ENCODE measurements at places on chromosomes 11 and 22.

DNA sequence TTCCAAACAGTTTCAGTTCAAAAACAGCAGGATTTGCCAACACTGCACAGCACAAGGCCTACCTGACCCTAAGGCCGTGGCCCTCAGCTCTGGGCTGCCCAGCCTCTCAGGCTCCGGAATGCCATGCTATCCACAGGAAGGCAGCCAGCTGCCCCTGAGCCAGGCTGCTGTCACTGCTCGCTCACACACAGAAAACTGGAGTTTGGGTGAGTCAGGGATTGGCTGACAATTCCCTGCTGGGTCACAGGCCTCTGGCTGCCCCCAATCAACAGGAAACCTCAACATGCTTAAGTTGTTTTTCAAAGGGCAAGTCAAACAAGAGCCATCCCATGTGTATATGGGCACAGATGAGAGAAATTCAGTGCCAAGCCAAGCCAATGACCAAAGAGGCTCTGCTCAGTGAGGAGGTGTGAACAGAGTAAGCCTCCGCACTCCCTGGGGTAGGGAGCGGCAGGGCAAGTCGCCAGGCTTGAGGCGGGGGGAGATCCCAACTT, 50.2 kb downstream of the RPL27A start:
- peak; percentile 85 for DNase-seq

- DNase-seq, result peak; percentile 16
Observed at GRCh38 chr11:28347371-28347770, 239.2 kb downstream of the METTL15 start.

DNA sequence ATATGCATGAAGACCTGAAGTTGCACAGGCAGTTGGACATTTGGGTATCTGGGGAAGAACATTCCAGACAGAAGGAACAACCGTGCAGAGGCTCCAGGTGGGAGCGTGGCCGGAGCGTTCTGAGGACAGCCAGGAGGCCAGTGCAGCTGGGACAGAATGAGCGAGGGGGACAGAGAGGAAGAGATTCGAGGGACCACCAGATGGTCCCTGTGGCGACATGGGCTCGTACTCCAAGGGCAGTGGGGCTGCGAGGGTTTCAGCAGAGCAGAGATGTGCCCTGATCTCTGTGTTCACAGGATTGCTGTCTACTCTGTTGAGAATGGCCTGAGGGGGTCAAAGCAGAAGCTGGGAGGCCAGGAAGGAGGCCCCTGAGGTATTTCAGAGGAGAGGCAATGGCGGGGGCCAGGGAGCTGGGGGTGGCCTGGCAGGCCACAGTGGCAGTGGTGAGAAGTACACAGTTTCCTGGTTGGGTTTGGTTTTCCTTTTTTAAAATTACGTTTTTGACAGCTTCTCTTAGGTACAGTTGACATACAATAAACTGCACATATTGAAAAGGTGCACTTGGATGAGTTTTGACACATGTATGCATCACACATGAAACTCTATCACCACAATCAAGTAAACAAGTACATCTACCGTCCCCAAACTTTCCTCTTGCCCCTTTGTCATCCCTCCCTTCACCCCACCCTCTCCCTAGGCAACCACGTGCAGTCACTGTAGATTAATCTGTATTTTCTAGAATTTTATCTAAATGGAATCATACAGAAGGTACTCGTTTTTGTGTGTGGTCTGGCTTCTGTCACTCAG, 24.8 kb upstream of the SOX10 start:
- DNase-seq, result no peak

DNA sequence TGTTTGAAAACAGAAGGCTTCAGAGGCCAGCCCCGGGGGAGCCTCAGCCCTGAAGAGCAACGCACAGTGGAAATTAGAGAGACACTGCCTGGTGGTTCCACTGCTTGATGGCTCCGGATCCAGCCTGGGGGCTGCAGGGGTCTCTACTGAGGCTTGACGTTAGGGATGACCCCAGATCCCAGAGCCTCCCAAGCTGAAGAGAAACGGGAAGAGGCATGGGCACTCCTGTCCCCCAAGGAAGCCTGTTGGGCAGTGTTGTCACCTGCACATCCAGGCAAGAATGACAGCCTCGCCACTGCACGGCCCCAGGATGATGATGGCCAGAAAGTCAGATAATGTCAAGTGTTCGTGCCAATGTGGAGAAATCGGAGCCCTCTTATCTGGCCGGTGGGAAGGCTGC, 56.8 kb upstream of the FGF3 start:
- DNase-seq, result no peak

GRCh38 chr11:19116276-19116970, 545 bp upstream of the ZDHHC13 start:
- no peak for DNase-seq

- DNase-seq, result no peak
Observed at GRCh38 chr11:78469896-78470295, 52.3 kb upstream of the GAB2 start.

DNA sequence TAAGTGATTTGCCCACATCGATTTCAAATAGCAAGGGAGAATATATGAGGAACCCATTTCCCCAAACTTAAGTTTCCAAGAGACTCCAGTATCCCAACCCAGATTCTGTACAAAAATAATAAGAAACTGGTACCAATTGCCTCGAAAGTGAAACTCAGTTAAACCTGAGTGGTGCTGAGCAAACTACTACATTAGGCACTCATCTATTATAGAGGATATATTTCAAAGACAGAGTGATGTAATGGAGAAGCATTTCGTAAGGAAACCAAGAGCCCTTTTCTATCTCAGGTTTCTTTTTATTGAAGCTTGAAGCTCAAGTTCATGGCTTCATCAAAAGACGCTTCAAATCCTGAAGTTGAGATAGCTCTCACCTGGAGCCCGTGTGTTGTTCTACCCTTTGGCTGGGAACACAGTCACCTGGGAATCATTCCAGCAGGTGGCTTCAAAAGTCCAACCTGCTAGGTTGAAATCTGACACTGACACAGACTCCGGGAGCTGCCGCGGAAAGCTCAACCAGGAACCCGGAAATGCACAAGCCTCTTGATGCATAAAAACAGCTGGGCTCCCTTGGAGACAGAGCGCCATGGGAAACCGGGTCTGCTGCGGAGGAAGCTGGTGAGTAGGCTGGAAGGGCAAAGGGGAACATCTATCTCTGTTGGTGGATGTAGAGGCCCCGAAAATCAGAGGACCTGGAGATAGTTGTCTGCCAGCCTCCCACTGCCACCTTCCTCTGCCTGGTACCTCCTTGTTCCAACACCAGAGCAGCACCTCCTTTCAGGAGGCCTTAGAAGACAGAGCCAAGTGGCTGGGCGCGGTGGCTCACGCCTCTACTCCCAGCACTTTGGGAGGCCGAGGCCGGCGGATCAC, at the start of gene C11orf52:
TSS of gene C11orf52 (plus strand) at position 524 of the 867 bp plus-strand sequence. CDS start at position 584, 60 bp downstream.
- no peak for DNase-seq

- DNase-seq, result no peak
Observed at GRCh38 chr22:35317680-35318290, 18.1 kb downstream of the TOM1 start.

GRCh38 chr11:11157185-11157584, 195.9 kb downstream of the CSNK2A3 start:
- peak; percentile 31 for DNase-seq

GRCh38 chr11:79768343-79768742, 327.5 kb upstream of the TENM4 start:
- no peak for DNase-seq

DNA sequence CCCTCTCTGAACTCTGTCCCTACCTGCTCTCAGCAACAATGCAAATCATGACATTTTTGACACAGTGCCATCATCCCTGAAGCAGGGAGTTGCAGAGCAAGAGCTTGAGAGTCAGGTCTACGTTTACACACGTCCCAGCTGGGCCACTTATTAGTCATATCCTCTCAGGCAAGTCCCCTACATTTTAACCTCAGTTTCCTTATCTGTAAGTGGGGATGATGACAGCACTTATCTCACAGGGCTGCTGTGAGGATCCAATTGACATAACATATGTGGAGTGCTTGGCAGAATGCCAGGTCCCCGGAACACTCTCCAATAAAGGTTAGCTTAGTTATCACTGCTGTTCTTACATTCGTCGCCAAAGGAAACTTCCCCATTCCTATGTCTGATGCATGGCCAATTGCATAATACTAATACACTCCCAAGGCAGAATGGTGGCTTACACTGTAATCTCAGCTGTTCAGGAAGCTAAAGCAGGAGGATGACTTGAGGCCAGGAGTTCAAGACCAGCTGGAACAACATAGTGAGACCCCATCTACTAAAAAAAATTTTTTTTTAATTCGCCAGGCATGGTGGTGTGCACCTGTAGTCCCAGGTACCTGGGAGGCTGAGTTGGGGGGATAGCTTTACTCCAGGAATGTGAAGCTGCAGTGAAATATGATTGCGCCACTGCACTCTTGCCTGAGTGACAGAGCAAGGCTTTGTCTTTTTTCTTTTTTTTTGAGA, 16.6 kb downstream of the ASCC2 start:
- peak; percentile 86 for DNase-seq

- DNase-seq, result peak; percentile 95
Observed at GRCh38 chr11:122235615-122236014, 119.6 kb upstream of the BLID start.

DNA sequence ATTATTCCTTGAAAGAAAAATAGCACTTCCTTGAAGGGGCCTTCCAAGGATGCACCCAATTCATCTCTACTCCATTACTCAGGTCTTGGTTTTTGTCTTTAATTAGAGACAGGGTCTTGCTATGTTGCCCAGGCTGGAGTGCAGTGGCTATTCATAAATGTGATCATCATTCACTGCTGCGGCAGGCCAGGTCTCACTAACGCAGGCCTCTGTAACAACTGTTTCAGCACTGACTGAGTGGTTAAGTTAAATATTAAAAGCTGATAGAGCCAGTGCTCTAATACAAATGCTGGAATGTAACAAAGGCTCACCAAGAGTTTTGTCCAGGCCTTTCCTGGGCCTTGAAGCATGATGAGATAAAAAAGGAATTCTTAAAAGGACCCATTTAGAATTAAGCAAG, 61.4 kb upstream of the GNAZ start:
- DNase-seq, result no peak

GRCh38 chr11:76371170-76371569, 9.8 kb downstream of the THAP12 start:
- peak; percentile 86 for DNase-seq

DNA sequence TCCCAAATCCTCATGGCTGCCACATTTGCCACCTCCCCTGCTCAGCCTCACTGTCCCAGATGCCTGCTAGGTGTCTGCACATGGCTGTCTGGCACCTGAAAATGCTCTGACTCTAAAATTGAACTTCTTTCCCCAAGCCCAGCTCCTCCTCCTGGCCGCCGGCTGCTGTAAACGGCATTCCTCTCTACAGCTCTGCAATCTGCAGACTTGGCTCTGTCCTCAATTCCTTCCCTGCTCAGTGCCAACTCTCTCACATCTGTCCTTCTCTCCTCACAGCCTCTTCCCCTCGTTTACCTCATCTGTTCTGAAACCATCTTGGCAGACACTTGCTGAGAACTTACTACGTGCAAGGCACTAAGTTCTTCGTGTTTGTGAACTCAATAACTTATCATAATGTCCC, 169.4 kb upstream of the SYT13 start:
- DNase-seq, result peak; percentile 56

DNA sequence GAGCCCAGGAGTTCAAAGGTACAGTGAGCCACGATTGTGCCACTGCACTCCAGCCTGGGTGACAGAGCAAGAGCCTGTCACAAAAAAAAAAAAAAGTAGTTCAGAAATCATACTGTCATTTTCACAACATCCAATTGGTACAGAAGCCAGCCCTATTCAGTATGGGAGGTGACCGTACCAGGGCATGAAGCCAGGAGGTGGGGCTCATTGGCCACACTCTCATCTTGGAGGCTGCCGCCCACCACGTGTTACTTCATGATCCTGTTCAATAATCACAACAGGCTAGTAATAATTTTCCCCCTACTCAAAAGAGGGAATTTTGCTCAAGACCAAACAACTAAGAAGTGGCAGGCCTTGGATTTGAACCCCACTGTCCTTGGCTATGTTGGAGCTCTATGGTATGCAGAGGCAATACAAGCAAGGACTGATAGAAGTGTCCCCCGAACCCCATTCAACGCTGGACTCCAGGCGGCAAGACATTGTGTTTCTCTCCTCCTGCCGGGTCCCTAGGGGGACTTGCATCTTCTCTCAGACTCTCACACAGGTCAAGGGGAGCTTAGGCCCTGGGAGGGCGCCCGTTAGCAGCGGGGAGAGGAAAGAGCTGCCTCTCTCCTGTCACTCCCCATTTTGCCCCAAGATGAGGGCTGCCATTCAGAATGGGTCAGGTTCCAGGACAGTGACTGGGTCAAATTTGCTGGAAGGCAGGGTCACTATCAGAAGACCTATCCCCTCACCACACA, 40.2 kb upstream of the EMID1 start:
- DNase-seq, result no peak

DNA sequence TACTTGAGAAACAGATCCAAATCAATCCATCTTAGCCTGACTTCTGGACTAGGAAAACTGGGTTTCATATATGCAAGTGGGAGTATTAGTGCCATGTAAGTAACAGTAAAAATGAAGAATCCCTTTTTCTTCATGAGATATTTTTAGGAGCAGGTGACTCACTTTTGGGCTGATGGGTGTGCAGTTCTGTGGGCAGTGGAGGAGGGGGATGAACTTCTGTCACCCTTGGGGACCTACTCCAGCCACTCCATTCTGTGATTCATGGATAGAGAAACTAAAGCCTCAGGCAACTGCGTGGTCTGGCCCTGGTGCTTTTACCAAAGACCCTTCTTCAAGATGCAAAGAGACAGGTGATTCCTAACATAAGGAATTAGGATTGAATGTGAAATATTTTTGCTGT, 208.6 kb upstream of the NARS2 start:
- DNase-seq, result no peak

GRCh38 chr11:124928942-124929665, 6.7 kb downstream of the HEPACAM start:
- DNase-seq, result no peak

- no peak for DNase-seq
Observed at GRCh38 chr11:20059587-20060021, 100.7 kb downstream of the DBX1 start.

GRCh38 chr11:28242596-28242995, 134.4 kb downstream of the METTL15 start:
- DNase-seq, result no peak

GRCh38 chr11:92854952-92855351, 114.5 kb upstream of the MTNR1B start:
- no peak for DNase-seq

DNA sequence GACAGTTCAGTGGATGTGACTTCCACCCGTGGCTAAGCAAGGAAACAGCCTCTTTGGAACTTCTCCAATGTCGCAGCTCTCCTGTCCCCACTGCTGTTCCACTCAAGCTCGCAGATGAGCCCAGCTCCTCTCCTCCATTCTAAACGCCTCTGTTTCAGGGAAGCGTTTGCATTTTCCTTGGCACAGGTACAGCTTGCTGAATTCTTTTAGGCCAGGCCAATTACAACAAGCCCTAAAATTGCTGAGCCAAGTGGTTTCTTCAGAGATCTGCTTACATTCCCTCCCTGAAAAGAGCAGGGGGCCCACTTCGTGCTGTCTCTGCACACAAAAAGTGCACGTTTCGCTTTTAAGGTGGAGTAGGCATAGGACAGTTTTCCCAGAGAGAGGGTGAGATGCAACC, 91.5 kb upstream of the BLID start:
- peak; percentile 64 for DNase-seq

DNA sequence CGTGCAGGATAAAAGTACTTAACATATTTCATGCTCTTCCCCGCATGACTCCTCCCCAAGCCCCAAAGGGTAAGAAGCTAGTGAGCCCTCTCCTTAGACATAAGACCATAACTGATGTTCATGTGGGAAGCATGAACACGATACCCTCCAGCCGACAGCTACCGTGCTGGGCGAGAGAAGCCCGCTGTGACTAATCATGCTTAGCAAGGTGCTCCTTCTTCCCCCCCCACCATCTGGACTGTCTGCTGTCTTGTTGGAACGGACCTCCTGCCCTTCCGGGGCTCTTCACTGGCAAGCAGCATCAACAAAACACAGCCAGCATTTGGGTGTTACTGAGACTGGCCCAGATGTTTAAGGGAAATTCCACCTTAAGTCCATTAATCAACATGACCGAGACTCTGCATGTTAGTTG, 200.6 kb downstream of the DBX1 start:
- peak; percentile 38 for DNase-seq
